ENCODE measurements at places on chromosomes 11 and 22.

- no peak for DNase-seq
Measured at GRCh38 chr11:70368961-70369360, 29.4 kb upstream of the CTTN start.

- DNase-seq = no peak
Measured at GRCh38 chr11:87368151-87368550, 330.4 kb downstream of the TMEM135 start.

- DNase-seq = peak; percentile 44
Measured at GRCh38 chr11:102430158-102430836, 22.3 kb downstream of the TMEM123 start.

DNA sequence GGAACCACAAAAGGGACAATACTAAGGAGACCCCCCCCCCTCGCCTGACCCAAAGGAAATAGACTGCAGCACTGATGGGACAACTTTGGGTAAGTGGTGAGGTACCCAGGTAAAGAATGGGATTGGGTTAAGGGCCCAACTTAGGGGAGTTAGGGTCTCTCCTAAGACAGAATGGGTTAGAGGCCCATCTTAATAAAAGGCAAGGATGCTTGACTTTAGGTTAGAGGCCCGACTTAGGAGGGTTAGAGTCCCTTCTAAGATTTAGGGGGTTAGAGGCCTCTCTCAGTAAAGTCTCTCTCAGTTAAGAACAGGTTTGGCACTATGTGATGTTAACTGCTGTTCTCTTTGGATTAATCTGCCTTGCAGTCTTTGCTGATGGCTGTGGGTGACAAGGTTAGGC, 41.0 kb upstream of the DBX1 start:
- DNase-seq = no peak

DNA sequence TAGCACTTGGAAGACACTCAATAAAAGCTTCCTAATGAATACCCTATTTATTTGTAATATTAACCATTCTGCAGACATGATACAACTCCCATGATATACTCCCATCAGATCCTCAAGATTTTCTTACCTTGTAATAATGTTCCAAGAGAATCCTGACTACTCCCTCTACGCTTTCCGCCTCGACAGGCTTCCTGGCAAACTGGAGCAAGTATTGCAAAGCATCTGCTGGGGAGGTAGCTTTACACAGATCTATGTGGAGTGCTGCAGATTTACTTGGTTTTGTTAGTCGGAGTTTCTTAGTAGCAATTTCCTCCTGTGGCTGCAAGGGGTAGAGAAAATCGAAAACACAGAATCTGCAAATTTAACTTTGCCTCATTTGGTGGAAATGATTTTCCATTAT, 3.5 kb downstream of the INTS4 start:
- DNase-seq = no peak

GRCh38 chr11:16956538-16957153, 57.6 kb downstream of the PLEKHA7 start:
- DNase-seq = no peak

GRCh38 chr22:19720999-19721329, 2.4 kb upstream of the GP1BB start:
- no peak for DNase-seq

- DNase-seq = no peak
Measured at GRCh38 chr22:40660730-40661129, 18.6 kb upstream of the MCHR1 start.

DNA sequence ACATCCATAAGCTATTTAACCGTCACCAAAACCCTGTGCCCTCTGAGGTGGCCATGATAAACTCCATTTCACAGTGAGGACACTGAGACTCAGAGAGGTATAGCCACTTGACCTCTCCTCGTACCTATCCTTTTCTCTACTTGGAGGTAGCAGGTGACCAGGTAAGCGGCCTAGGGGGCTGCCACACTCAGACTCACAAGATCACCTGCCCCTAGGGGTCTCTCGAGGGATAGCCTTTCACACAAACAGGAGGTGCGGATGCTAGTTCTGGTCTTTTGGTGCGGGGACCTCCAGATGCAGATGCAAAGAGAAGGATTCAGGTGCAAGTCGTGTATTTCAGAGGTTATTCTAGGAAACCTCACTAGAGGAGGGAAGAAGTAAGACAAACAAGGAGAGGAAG, 14.6 kb downstream of the MS4A18 start:
- no peak for DNase-seq

- DNase-seq = no peak
Measured at GRCh38 chr11:93741882-93742226, 382 bp downstream of the C11orf54 start.

DNA sequence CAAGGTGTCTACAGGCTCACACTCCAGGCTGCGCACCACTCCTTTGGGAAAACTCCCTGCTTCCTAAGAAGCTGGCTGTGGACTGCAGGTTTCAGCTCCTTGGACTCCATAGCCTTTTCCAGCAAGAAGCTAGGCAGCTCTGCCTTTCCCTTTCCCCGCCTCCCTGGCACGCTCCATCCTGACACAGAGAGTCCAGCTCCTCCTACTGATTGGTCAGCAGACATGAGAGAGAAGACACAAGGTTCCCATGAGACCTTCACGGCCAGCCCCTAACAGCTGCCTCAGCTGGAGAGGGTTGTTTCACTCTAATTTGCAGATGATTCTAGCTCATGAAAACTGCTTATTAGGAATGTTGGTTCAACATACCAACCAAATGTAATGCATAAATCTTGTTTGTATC, 27.6 kb downstream of the TENM4 start:
- DNase-seq = no peak

GRCh38 chr11:126732981-126733380, 267.6 kb downstream of the KIRREL3 start:
- DNase-seq = no peak

GRCh38 chr11:7909585-7910285, 21.3 kb downstream of the OR10A6 start:
- no peak for DNase-seq

DNA sequence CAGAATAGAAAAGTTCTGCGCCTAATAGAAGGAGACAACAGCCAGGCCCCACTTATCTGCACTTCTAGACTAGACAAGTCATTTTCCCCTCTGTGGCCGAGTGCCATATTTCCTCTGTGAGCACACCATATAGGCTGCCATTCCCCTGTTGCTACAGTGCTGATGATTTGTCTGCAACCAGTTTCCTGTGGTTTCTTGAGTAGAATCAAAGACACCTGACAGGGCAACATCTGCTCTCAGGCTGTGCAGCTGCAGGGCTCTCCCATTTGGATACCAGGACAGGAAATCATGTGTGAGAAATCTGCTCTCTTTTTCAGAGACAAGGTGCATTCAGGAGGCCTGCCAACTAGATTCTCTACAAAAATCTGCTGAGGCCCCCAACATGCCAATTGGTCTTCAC, 879.3 kb downstream of the DLG2 start:
- DNase-seq = no peak

- peak; percentile 75 for DNase-seq
Measured at GRCh38 chr11:848380-848931, 5.8 kb downstream of the TSPAN4 start.

DNA sequence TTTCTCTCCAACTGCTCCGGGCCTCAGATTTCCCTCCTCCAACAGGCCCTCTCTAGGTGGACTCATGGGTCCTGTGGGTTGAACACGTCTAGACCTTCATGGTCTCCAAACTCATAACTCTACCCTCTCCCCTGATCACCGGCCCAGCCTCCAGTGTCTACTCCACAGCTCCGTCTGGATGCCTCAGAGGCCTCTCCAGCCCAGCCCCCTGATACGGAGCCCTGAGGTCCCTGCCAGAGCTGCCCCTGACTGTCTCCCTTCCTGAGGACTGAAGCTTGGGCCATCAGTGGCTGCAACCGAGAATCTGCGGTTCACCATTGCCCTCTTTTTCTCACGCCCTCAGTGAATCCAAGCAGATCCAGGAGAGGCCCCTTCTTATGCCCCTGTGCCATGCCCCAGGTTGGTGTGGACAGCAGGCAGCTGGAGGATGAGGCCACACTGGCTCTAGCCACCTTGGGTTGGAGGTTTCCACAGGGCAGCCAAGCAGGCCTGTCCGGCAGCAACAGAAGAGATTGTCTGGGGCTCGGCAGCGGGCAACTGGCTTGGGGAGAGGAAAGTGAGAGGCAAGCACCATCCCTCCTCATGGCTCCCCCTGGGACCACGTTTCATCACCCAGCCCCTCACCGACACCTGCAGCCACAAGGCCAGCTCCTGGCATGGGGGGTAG, 104.6 kb upstream of the FGF3 start:
- DNase-seq = no peak

GRCh38 chr22:17814084-17814483, 39.8 kb upstream of the BID start:
- no peak for DNase-seq

GRCh38 chr22:22196018-22196533, 48.5 kb upstream of the VPREB1 start:
- no peak for DNase-seq

All from activated CD4-positive, alpha-beta T cell treated with anti-CD3 and anti-CD28 coated beads, Interleukin-2, amount 50 U/mL, for 48 hours (primary cell).